ENCODE measurements at places on chromosomes 2 and 18.
A peak's percentile ranks its signal among the peaks of the same experiment; 100 is the strongest.

DNA sequence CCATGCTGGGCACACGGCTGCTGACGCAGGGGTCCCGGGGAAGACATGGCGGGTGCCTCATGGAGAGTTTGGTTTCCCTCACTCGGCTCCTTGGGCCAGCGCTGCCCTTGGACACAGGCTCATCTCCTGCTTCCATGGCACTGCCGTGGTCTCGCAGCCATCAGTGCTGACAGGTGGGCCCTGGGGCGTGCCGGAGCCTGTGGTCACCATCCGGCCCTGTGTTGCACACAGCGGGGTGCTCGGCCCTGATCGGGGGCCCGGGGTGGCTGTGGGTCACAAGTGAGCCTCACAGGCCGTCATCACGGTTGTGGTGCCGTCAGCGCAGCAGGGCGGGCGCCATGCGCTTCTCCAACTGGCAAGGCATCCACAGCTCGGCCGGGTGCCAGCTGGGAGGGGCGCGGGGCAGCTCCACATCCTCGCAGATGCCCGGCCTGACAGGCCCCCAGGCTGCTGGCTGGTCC is 582 bp downstream of the RTP5 start:
- DNase-seq: no peak

- peak; percentile 28 for DNase-seq
Observed at GRCh38 chr2:209577376-209578357, 153.8 kb downstream of the MAP2 start.

DNA sequence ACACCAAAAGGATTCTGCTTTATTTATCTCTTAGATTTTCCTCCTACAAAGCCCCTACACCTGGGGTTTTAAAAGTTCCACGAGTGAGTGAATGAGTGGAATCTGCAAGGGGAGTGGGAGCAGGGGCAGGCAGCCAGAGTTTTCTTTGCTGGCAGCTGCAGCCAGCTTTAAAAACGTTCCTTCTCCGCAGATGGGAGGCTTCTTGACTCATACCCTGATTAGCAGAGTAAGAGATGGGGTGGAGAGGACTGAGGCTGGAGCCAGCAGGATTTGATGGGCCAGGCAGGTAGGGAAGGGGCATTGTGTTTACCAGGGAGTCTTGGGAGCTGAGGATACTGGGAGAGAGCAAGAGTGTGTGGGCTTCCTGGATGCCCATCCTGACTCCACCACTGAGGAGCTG is 99.6 kb upstream of the TNP1 start:
- DNase-seq: no peak

DNA sequence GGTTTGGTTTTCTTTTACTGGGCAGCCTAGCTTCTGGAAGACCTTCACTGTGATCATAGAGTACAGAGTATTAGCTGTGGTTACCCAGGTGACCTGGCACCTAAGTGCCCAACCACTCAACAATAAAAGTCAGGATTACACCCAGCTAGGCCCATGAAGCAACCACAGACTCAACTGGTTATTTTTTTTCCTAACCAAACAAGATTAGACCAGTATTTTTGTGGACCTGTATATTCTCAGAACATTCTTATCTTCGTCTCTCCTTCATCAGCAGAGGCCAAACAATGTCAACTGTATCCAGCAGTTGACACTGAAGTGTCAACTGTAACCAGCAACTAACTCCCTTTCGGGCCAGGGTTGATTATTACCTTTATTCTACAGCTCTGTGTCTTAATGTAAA is 289.2 kb upstream of the SLC39A10 start:
- DNase-seq: no peak

DNA sequence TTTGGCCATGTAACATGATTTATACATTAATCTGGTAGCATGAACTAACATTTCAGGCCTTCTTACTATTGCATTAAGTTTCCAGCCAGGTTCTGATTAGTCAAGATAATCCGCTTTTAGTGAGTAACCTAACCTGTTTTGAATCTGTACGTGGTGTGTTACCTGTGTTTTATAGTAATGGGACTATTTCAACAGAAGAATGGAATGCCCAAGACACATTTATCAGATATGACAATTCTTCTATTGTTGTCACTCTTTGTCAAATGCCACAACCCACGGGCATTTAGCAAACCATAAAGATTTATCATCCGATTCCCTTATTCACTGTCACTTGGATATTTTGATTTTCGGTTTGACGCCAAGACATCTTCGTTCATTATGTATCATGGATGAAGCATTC is 117.9 kb downstream of the ETAA1 start:
- no peak for DNase-seq

DNA sequence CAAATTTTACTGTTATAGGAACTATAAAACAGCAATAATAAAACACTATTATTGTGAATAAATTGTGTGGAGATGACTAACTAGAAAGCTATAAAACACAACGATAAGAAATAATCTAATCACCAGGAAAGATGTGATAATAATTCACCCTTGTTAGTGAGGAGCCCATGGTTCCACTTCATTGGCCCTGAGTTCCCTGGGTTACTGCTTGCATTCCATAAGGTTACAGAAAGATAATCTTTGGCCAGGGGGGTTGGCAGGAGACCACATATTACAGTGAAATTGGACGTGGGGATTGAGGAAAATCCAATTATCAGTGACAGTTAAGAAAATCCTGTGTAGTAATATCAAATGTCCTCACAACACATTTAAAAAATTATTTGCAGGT is 2.5 kb upstream of the CPO start:
- DNase-seq: peak; percentile 11

- no peak for DNase-seq
Observed at GRCh38 chr2:65053199-65053598, 3.0 kb upstream of the CEP68 start.

DNA sequence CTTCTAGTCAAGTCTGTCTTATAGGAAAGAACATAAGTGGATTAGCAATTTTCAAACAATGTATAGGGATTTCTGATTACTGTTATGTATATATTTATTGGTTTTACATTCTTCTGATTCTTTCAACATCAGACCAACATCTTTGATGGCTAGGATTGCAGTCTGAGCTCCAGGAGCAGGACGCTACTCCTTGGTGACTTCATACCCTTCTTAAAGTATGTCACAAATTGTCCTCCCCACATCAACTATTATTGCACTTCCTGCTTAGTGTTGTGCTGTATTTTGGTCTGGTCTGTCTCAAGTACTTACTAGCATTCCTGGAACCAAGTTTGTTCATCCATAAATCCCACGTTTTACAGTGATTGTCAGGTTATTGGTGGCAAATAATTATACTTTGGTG is 49.0 kb downstream of the MAP2 start:
- DNase-seq: peak; percentile 24

All from kidney tubule cell (primary cell).